Frontal cortex (tissue), 4 donors: ENCODE measurements at places on chromosomes 16 and 17.

- peak; percentile 37 for DNase-seq
Measured at GRCh38 chr17:82752371-82753200, 721 bp downstream of the TBCD start.

DNA sequence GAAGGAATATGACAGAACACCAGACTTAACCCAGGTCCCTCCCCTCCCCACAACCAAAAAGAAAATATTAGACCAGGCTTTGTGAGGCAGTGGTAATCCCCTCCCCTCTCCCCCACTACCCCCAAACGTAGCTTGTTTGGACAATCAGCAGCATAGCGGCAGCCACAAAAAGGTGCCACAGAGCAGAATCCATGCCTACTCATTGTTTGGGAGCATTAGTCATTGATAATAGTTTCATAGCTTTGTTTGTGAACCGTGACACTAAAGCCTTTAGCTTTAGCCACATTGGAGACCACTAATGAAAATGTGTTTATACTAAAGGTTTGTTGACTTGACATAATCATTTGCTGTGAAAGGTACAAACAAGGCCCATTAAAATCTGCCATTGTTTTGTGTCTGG, 65.1 kb downstream of the NUP93 start:
- no peak for DNase-seq

DNA sequence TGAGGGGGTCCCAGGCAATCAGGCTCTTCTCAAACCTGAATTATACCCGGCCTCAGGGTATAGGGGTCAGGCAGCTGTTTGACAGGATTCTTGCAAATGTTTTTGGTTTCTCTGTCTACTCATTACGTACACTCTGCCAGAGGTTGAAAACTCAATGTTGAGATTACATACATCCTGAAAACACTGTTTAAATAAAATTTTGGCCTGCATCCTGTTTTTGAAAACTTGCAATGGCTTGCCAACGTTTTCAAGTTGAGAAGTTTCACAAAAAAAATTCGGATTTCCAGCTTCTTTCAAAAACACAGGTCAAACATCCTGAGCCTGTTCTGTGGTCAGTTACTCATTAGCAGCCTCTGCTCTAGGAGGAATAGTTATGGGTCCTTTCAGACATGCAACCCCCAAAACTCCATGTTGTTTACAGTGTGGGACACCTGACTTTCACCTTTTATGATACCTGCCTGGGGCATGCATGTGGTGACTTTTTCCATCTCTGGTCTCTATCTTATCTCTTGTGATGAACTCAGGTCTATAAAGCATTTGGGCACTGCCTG, 577.8 kb downstream of the WWOX start:
- no peak for DNase-seq

DNA sequence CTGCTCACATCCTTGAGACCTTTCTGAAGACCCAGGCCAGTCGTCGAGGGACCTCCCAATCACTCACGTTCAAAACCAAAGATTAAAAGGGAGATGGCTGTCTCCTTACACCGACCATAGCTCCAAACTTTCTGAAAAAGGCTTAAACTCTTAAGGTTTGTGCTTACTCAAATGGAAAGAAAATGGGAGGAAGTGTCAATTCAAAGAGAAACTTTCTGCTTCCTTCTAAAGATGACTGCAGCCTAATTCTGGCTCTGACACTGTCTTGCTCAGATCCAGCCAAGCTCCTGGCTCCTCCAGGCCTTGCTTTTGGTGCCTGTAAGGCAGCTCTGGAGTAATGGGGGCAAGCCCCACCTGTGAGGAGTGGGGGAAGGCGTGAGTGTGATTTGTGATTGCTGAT, 54.9 kb upstream of the WSB1 start:
- DNase-seq: no peak

- DNase-seq: no peak
Measured at GRCh38 chr17:57236686-57237299, 19.5 kb upstream of the MSI2 start.

- no peak for DNase-seq
Measured at GRCh38 chr17:1186214-1186820, 6.5 kb upstream of the ABR start.

DNA sequence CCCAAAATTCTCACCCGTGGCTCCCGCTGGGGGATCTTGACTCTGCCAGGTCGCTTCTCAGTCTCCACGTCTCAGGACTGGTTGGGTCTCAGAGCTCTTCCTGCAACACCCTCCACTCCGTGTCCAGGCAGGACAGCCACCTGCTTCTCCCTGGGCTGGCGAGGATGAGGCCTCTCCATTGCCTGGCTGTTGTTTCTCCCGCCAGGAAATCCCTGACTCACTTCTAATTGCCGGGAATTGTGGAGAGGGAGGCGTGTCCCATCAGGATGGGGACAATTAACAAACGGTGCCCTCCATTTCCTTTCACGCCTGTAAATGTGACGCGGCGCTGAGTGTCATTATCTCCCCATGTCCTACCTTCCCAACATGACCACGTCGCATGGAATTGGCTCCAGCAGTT, 204.5 kb downstream of the RBFOX3 start:
- DNase-seq: no peak

- DNase-seq: no peak
Measured at GRCh38 chr16:53755026-53755910, 51.3 kb downstream of the FTO start.
